Stimulated activated CD8-positive, alpha-beta memory T cell treated with anti-CD3 and anti-CD28 coated beads, Interleukin-2, amount 100 ng/mL, for 1 hour (primary cell): ENCODE measurements at places on chromosomes 12 and 14.

DNA sequence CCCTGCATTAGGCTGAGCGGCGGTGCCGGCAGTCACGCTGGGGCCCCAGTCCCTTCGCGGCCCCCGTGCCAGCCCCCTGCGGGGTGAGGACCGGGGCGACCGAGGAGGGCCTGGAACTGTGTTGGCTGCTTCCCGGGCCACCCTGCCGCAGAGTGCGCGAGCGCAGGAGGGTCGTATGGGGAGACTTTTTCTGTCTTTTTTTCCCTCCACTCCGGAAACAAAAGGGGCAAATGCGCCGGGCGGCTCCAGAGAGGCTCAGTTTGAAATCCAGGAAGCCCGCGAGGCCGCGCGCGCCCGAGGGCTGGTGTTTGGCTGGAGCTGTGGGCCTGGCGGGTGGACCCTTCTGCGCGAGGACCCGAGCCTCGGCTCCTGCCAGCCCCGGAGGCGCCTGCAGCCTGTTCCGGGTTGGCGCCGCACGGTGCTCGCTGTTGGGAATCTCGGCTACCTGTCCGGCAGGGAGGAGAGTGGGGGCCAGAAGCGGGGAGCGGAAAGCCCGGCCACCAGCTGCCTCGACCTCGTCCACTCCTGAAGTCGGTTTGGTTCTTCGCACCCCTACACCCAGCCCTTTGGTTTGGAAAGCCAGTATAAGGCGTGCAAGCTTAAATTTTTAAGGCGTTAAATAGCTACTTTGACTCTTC, 638 bp downstream of the PLEKHG3 start:
- DNase-seq: no peak

DNA sequence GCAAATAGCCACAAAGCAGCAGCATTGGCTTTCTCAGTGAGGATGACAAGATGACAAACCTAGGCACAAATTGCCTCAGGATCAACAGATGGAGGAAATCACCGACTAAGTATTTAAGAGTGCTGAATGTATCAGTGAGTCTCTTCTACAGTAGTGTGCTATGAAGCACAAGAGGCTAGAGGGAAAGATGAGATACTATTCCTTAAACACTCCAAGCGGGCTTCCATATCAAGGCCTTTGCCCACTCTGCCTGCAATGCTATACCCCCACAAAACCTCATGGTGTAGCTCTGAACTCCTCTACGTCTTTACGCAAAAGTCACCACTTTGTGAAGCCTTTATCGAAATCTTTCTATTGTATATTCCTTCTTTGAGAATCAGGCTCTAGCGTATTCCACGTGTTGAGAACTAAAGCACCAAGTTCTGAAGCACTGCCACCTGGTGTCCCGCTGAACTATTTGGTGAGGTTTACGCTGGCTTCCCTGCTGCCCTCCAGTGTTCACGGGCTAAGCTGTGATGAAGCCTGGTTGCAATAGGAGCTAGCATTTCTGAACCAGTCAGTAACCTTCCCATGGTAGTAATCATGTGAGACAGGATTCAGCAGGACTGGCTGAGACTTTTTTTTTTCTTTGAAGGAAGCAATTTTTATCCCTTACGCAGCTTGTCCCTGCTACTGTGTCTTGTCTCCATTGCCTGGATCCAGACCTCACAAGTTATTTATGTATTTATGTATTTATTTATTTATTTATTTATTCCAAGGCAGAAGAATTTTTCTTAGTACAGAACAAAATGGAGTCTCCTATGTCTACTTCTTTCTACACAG, 426.5 kb upstream of the OR4E1 start:
- peak; percentile 30 for DNase-seq

GRCh38 chr12:56641219-56641618, 4.6 kb downstream of the ATP5F1B start:
- DNase-seq: no peak

GRCh38 chr12:102062419-102062806, 622 bp upstream of the WASHC3 start:
- no peak for DNase-seq

DNA sequence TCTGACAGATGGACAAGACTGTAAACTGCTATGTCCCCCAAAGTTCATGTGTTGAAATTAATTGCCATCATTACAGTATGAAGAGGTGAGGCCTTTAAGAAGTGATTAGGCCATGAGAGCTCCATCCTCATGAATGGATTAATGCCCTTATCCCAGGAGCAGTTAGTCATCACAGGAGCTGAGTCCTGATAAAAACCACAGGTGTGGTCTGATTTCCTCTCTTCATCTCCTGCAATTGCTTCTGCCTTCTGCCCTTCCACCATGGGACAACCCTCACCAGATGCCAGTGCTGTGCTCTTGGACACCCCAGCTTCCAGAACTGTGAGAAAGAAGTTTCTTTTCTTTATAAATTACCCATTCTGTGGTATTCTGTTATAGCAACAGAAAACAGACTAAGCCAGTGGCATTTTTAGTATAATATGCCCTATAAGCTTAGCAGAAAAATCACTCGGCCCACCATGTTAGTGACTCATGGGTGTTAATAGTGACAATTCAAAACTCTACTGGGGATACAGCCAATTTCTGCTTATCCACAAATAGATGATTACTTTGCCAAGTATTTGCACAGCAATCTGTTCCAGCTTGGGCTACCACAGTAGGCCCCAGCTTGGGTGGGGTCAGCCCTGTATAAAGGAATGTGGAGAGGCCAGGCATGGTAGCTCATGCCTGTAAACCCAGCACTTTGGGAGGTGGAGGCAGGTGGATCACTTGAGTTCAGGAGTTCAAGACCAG, 129.0 kb upstream of the BCL2L14 start:
- DNase-seq: no peak

DNA sequence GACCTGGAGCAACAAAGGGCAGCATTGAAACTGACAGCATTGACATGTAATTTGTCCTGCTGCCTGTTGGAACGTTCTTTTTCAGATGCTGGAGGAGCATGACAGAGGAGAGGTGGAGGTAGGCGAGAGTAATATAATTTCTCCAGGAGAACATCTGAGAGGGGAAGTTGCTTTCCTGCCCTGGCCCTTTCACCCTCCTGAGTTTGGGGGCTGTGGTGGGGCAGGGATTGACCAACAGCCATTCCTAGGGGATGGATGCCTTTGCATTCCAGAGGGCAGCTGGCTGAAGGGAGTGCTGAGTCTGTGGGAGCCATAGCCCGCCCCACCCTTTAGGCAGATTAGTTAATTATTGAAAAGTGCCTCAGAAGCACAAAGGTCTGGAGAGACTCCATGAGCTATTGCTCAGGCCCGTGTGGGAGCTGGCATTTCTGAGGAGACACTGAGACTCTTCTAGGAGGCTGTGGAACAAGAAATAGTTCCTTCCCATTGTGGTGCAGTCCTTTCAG, 73.5 kb downstream of the ARF6 start:
- DNase-seq: no peak
